AG09309 (cell line): ENCODE measurements at places on chromosomes 11 and 22.

DNA sequence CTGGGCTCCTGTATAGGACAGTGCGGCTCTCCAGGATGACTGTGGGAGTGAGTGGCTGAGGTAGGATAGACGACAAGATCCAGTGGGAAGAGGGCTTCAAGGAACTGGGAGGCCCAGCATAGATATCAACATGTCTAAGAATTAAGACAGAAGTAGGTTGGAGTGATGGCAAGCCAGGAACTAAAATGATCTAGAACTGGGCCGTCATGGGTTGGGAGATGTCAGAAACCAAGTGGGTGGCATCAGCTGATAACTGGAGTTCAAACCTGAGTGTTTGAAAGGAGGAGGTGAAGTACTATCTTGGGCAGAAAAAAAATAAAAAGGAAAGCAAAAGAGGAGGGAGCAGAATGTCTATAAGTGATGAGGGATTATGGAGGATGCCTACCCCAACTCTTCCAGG, 7.1 kb upstream of the MEN1 start:
- DNase-seq = no peak

DNA sequence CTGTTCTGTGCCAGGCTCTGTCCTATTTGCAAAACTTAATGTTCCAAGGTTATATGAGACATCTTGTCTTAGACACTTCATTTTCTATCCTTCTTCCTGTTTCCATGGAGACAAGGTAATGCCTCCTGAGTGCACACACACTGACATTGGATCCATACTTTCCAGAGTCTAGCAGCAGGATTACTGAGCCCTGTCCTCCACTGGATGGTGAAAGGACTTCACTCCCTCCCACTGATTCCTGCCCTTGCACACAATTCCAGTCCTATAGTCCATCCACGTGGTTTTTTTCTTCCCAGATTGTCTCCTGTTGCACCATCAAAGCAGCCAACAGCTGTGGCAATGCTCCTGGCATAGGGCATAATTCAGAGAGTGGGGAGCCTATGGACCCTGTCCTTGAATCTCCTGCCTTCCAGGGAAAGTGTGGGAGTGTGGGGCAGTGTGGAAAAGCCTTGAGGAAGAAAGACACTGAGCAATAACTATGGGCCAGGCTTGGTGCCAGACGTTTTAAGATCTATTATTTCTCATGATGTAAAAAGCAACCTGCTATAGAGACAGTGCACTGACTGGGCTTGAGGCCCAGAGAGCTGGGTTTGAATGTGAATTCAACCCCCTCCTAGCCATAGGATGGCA, 31.3 kb downstream of the SERPINH1 start:
- no peak for DNase-seq

DNA sequence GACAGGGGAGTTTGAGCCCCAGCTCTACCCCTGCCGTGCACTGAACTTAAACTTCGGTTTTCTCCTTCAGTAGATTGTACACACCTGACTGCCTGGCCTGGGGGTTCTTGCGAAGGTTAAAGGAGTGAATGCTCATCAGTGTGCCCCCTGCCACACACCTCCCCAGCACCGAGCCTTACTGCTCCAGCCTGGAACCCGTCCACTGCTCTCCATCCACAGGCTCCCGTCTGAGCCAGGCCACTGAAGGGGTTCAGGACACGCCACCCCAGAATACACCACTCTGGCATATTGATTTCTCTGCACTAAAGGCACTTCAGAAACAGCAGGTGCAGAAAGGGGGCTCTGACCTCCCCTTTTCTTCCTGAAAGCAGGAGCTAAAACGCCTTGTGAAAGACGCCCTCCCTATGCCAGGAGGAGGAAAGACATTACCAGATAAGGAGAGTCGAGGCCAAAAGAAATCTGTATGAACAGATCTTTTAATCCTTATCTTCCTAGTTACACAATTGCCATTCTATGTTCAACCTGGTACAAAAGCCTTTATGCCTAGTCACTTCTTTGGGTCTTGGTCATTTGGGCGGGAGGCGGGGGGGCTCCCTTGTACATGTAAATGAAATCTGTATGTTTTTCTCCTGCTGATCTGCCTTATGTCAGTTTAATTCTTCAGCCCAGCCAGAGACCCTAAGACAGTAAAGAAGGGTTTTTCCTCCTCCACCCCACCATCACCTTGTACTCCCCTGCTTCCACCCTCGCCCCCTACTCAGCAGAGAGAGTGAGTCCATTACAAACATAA, 1.9 kb upstream of the SSTR3 start:
- no peak for DNase-seq

GRCh38 chr22:23823331-23823791, 15.4 kb downstream of the DERL3 start:
- DNase-seq = no peak

DNA sequence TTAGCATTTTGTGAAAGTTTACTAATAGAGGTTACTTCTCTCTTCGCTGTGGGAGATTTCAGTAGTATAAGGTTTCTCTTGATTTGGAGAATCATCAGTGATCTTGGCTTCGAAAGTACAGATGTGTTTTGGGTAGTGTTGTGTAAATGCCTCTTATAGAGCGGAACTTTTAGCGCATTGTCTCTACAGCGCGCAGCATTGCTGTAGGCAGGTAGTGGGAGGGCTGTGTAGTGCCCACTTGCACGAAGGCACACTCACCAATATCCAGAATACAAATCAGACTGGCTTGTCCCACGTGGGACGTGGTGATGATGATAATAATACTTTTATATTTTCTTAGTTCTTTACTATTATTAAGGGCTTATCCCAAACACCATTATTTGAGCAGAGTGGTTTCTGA, 51.4 kb downstream of the FAM83F start:
- no peak for DNase-seq

- DNase-seq = no peak
Measured at GRCh38 chr11:7533199-7534041, 19.6 kb downstream of the PPFIBP2 start.

- DNase-seq = peak; percentile 56
Measured at GRCh38 chr22:47337161-47337621, 574.7 kb downstream of the TBC1D22A start.

DNA sequence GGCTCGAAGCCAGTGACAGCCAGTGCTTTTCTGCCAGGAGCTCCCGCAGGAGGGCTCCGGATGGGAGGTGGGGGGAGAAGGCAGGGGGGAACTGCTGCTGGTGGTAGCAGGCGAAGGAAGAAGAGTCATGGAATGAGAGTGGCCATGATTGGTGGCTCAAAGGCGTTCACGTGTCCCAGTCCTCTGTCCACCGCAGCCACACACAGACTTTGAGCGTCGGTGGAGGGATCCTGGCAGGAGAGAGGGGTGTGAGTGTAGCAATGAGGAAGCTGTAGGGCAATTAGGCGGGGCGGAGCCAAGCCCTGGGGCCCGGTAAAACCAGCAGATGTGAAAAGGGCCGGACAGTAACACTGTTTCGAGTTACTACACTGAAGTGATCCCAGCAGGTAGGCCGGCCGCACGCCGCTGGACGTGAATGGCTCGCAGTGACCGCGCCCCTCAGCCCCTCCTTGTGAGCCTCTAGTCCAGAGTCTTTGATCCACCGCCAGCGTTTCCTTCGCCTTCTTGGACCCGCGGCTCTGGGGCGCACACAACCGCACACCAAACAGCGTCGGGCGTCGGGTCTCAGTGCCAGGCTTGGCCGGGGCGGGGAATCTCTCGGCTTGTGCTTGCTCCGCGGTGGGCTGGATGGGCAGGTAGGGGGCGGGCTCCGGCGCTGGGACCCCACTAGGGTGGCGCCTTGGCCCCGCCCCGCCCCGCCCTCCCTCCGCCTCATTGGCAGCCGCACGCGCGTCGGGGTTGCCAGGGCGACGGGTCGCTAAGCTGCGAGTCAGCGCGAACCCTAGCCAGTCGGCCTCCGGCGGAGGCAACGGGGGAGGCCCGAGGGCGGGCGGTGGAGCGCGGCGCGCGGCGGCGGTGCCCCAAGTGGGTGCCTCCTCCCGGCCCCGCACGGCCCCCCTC, at the start of gene LRRC10B:
Gene LRRC10B (plus strand): TSS at position 788 of the 900 bp plus-strand sequence. CDS start 250 bp downstream, outside the sequence.
- no peak for DNase-seq
